Activated CD4-positive, alpha-beta T cell treated with anti-CD3 and anti-CD28 coated beads, Interleukin-2, amount 50 U/mL, for 24 hours (primary cell): ENCODE measurements at places on chromosomes 16 and 17.

- DNase-seq = no peak
These were observed at the start of gene SLC47A1 for GRCh38 chr17:19533718-19534561. TSS of gene SLC47A1 (plus strand) at chr17:19533854. CDS start at chr17:19533940, 86 bp downstream.

DNA sequence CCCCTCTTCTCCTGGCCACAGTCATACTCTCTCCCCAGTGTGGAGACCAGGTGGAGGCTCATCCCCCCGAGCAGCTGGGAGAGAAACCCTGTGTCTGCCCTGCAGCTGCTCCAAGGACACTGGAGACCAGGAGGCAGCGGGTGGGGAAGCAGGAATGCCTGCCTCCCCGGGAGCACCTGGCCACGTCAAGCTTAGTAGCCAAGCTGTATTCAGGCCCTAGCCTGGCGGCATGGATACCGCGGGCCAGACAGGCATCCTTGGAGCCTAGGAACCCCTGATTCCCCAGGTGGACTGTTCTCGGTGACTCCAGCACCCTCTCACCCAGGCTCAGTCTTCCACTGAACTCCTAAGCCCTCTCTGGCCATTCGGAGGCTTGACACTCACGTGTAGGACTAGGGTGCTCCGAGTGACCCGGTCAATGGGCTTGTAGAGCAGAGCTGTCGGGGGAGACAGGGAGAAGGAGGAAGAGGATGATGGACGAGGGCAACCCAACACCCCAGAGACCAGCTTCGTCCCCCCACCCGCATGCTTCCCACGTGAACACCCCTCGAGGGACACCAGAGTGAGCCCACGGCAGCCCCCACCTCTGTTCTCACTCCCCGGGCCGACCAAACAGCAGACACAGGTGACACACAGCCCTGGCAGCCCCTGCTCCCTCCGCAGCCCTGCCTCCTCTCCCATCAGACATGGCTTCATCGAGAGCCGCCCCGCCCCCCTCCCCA lies 76.5 kb downstream of the TIMM22 start:
- no peak for DNase-seq

DNA sequence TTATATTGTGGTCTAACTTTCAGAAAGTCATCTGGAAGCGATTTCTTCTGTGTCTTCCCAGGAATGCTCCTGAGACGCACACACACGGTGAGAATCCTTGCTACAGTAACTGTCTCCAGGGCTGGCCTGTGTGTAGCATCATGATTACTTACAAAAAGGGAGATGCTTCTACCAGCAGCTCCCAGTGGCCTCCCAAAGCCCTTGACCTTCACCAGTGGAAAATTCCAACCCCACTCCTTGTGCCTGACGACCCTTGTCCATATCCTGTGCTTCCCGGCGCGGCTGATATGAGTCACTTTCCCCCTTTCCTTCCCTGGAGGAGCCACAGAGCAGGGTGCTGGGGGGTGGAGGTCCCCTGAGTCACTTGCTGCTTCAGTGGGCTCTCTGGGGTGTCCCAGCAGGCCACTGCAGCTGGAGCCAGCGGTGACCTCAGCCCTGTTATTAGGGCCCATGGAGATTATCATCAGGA lies 22.1 kb upstream of the NAT9 start:
- DNase-seq = no peak

GRCh38 chr17:27313301-27313700 lies 19.4 kb downstream of the WSB1 start:
- DNase-seq = no peak

- no peak for DNase-seq
These were observed 2.7 kb downstream of the WDR45B start for GRCh38 chr17:82645516-82645915.

DNA sequence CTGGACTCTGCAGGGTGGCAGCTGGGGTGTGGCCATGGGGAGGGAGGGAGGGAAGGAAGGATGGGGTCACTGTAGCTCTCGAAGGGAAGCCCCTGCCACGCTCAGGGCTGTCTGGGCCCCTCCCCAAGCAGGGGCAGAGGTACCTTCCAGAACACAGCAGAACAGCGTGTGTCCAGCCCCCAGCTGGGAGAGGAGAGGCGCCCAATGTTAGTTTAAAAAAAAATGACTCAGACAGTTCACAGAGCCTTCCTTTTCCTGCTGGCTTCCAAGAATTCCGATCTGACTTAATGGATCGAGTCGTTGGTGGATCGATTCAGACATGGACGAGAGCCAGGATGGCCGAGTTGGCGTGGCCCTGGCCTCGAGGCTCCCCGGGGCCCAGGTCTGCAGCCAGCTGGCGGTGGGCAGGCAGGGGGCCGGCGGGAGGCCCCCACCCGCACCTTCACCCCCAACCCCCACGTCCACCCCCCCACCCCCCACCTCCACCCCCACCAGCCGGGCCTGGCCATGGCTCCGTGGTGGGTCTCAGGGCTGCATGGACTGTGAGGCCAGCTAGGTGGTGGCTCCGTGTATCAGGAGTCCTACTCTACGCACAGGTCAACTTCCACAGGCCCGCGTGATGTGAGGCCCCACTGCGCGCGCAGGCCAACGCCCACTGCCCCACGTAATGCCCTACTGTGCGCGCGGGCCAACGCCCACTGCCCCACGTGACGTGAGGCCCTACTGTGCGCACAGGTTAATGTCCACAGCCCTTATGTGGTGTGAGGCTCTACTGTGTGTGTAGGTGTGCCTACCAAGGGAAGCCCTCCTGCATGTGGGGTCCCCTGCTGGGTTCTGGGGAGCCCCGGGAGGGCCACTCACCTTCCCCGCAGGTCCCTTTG lies 21.8 kb downstream of the CACNA1H start:
- DNase-seq = no peak

GRCh38 chr16:47143677-47144558 lies at the start of gene NETO2:
TSS of gene NETO2 (minus strand) at chr16:47143945. CDS start at chr16:47143612, 333 bp downstream.
- peak; percentile 40 for DNase-seq

GRCh38 chr16:17509194-17509593 lies 38.4 kb upstream of the XYLT1 start:
- no peak for DNase-seq

- DNase-seq = no peak
These were observed 4.5 kb downstream of the MIF4GD start for GRCh38 chr17:75266316-75267152.

DNA sequence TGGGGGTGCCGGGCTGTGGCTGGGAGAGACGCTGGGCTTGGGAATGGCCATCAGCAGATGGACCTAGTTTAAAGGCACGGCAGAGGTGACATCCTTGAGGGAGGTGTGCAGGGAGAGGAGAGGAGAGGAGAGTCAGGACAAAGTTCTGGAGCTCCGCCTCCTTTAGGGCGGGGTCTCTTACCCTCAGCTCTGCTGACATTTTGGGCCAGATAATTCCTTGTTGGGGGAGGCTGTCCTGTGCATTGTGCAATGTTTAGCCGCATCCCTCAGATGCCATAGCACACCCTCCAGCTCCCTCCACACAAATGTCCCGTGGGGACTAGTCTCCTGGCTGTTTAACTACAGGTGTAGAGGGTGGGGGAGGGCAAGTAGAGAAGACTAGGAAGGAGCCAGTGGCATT lies 48.3 kb downstream of the ARHGAP23 start:
- no peak for DNase-seq

DNA sequence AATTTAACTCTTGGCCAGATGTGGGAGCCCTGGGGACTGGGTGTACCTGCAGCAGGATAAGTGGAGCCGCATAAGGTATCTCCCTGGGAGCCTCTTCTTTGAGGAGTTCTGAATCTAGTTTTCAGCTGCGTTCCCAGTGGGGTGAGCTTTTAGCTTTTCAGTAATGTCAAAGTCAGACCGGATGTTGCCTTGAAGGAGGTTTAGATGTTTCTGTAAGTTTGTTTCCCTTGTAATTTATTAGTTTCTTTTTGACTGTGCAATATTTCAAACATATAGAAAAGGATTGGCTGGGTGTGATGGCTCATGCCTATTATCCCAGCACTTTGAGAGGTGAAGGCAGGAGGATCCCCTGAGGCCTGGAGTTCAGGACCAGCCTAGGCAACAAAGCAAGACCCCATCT lies 98.6 kb upstream of the EEF2KMT start:
- DNase-seq = no peak

GRCh38 chr16:59545721-59546120 lies 811.6 kb upstream of the GOT2 start:
- no peak for DNase-seq

DNA sequence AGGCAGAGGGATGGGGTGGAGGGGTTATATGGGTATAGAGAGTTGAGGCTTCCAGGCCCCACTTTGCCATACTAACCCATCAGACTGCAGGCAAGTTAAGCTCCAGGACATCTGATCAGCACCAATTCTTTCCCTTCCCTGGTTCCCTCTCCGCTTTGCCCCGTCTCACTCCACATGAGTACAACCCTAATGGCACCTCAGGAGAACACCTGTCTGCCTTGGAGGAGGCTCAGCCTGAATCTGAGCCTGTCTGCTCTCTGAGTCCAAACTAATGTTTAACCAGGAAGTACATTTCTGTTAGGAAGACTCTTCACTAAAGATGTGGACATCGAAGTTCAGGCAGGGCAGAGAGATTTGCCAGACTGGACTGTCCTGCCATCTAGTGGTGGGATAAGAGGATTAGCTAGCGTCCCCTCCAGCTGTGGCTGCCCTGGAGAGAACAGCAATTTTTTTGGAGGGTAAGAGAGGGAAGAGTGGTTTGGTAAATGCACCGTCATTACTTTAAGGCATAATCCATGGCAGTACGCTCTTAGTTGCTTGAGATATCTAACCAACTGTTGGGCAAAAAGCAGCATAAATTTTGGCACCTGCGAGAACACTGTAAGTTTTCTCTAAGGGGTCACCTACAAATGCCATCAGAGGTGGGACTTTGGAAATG lies 29.2 kb upstream of the LRRC75A start:
- DNase-seq = peak; percentile 60

DNA sequence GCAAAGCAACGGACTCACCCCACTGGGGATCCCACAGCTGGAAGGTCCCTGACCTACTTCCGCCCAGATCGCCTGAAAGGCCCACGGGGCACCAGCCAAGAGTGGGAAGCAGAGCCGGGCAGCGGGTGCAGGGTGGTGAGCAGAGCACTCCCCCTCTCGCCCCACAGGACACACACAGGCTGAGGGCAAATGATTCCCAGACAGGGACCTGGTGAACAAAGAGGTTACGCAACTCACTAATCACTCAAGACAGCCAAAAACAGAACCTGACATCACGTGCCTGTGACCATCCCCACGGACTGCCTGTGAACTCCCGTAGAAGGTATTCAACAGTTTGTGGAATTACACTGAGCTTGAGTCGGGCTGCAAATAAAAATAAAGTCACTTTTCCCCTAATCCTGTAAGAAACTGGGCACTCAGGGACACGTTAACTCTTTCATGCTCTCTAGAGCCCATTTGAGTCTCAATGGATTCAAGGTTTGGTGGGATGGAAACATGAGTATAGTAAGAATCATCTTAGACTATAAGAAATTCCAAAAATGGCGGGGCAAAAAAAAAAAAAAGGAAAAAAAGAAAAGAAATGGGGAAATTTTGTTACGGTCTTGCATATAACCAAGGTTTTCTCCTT lies 396.1 kb downstream of the SOX9 start:
- DNase-seq = no peak

DNA sequence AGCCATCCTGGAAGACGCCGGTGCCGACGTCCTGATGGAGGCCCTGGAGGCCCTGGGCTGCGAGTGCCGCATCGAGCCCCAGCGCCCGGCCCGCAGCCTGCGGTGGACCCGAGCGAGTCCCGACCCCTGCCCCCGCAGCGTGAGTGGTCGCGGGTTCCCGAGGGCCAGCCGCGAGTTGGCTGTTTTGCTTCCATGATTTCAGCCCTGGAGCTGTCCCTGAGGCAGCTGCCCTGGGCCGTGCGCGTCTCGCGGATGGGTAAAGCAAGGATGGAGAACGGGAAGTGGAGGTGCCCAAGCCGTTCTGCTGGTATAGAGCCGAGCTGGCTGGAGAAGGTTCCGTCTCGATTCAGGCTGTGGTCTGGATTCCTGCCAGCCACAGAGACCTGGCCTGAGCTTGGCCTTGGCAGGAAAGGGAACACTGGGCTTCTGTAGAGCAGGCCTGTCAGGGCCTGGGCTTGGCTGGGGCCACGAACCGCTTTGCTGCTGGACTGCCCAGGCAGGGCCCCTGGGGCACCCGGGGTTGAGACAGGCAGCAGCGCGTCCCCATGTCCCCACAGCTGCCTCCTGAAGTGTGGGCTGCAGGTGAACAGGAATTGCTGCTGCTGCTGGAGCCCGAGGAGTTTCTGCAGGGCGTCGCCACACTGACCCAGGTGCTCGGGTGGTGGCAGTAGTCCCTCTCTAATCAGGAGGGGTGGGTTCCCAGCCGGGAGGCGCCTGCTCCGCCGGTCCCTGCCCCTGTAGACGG lies 941 bp upstream of the MRPS34 start:
- no peak for DNase-seq

DNA sequence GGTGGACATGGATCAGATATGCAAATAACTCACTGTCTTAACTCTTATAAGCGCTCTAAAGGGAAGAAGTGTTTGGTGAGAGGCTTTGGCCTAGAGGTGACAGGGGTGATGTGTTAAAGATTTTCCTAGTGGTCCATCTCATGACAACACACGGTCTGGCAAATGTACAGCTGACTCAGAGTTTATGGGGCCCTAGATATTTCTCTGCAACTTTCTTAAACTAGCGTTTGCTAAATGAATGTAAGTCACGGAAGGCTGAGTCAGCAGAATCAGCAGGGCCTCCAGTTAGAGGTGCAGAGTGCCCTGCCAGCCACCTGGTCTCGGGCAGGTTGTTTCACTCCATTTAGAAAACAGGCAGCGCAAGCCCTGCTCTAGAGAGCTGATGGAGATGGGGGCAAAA lies 40.1 kb downstream of the CLEC16A start:
- no peak for DNase-seq
